Amniotic stem cell (primary cell): ENCODE measurements at places on chromosomes 3 and 15.
A peak's percentile ranks its signal among the peaks of the same experiment; 100 is the strongest.

DNA sequence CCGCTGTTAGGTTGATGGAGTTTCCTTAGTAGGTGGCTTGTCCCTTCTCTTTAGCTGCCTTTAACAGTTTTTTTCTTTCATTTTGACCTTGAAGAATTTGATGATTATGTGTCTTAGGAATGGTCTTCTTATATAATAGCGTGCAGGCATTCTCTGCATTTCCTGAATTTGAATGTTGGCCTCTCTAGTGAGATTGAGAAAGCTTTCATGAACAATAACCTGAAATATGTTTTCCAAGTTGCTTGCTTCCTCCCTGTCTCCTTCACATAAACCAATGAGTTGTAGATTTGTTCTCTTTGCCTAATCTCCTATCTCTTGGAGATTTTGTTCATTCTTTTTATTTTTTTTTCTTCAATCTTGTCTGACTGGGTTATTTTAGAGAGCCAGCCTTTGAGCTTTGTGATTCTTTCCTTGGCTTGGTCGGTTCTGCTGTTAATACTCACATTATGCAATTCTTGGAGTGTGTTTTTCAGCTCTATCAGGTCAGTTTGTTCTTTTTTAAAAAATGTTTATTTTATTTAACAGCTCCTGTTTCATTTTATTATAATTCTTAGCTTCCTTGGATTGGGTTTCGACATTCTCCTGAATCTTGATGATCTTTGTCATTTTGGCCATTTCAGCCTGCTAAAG is 627.9 kb downstream of the SI start:
- no peak for DNase-seq

DNA sequence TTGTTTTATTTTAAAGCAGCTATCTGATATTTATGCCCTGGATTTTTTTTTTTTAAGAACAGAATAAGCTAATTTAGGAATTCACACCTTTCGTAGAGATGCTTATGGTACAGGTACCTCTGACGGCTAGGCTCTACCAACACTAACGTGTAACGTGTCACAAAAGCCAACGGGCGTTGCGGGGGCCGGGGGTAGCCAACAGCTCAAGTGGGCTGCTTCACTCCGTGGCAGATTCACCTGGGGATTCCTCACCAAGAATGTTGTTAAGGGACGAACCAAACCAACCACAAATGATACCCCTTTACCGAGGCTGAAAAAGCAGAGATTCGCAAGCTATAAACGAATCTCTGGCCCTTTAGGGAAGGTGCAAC is 1.0 kb downstream of the TMCC1 start:
- no peak for DNase-seq

- DNase-seq, result peak; percentile 5
Observed at GRCh38 chr3:71397046-71397445, 186.5 kb downstream of the FOXP1 start.

DNA sequence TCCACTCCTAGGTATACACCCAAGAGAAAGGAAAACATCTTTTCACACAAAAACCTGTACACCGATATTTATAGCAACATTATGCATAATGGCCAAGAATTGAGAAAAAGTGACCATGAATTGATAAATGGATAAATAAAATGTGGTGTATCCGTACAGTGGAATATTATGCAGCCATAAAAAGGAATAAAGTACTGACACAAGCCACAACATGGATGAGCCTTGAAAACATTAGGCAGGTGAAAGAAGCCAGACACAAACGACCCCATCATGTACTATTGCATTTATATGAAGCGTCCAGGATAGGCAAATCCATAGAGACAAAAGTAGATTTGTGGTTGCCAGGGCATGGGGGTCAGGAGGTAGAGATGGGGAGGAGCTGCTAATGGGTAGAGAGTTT is 64.2 kb upstream of the SLC6A6 start:
- no peak for DNase-seq

GRCh38 chr15:90618330-90619125 is 88.8 kb downstream of the CRTC3 start:
- no peak for DNase-seq

- DNase-seq, result no peak
Observed at GRCh38 chr3:119570229-119570628, 9.1 kb upstream of the ADPRH start.

DNA sequence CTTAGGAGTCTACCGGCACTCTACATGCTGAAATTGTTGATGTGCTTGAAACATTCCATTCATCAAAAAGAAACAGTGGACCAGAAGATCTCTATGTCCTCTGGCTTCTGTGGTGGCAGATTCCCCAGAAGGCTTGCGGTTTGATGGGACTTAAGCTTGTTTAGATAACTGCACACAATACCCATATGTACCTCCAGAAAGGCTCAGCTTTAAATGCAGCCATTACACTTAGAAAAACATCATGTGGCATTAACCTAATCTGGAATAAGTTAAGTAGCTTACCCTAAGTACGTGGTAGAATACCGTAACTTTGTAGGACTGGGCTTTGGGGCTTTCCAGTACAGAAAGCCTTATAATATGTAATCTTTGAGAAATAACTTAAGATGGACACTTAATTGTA is 187.3 kb downstream of the RBMS3 start:
- peak; percentile 16 for DNase-seq

DNA sequence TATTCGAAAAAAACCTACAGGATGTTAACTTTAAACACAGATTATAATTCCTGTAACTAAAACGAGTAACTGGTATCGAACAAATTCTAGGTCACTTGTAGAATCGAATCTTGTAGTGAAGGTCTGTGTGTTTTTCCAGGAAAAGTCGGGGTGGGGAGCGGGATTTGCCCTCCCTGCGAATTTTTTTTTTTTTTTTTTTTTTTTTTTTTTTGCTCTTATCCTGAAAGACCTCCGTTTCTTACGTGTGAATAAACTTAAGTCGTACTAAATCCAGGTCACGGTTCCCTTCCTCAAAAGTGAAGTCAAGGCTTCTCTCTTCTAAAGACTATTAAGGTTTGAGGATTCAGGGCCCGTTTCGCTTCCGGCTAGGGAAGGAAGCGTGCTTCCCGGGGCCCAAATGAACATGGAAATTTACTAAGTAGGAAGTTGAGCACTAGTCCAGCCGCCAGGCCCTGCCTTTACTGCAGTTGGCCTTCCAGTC is 770 bp downstream of the TBC1D5 start:
- DNase-seq, result peak; percentile 36

DNA sequence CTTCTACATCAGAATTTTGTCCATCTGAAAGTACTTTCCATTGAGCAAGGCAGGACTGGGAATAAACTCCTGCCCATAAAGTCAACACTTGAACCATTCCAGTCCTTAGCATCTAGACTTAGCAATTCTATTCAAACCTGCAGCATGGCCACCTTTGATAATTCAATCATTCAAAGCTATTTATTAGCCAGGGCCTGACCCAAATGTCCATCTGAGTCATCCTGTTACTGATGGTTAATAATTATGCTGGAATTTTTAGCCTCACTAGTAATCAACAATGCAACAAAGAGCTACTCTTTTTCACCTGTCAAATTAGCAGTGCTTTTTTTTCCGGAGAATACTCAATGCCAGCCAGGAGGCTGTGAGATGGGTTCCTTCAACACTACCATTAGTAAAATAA is 72.7 kb upstream of the SNRK start:
- no peak for DNase-seq

- DNase-seq, result no peak
Observed at GRCh38 chr3:144942838-144943197, 971.2 kb downstream of the DIPK2A start.
